Stromal cell of bone marrow (primary cell): ENCODE measurements at places on chromosomes 1 and 21.

DNA sequence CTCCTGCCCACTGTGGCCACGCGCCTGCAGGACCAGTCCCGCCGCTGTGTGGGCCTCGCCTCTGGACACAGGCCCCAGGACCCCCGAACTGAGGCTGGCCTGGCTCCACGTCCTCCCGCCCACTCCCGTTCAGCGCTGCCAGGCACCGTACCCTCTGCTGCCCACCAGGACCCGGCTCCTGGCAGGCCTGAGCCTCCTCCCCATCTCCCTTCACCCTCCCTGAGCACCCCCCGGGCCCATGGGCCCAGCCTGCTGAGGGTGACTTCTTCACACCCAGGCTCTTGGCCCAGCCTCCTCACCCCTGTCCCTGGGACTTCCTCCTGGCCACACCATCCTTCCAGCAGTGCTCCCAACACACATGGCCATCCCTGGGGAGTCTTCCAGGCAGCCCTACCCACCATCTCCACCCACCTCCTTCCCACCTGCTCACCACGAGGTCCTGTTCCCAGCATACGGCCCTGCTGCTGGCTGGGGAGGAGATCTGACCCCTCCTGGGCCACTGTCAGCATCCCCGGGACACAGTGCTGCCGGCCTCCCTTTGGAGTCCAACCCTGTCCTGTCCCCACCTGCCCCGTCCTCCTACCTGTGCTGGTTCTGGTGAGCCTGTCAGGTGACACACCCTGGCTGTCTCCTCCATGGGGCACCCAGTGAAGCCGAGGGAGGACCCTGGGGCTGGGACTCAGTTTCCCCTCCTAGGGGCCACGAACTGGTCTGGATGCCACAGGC is 53.7 kb downstream of the SLX9 start:
- no peak for DNase-seq

GRCh38 chr21:42321231-42321630 is 6.0 kb upstream of the TFF3 start:
- no peak for DNase-seq

DNA sequence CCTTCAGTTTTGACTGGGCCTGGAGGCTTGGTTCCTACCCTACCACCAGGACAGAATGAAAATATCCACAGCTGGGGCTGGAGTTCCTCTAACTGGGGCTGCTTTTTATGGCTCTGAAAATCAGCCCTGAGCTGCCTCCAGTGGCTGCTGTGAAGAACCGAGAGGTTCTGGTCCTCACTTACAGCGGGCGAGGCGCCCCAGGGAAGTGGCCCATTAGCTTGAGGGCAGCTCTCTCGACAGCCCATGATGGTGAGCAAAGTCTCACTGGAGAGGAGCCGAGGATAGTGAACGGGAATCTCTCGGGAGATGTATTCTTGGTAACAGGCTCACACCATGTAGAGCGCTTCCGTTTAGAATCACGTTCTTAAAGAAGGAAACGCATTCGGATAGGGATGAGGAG is 459.7 kb downstream of the KIF26B start:
- DNase-seq = no peak

DNA sequence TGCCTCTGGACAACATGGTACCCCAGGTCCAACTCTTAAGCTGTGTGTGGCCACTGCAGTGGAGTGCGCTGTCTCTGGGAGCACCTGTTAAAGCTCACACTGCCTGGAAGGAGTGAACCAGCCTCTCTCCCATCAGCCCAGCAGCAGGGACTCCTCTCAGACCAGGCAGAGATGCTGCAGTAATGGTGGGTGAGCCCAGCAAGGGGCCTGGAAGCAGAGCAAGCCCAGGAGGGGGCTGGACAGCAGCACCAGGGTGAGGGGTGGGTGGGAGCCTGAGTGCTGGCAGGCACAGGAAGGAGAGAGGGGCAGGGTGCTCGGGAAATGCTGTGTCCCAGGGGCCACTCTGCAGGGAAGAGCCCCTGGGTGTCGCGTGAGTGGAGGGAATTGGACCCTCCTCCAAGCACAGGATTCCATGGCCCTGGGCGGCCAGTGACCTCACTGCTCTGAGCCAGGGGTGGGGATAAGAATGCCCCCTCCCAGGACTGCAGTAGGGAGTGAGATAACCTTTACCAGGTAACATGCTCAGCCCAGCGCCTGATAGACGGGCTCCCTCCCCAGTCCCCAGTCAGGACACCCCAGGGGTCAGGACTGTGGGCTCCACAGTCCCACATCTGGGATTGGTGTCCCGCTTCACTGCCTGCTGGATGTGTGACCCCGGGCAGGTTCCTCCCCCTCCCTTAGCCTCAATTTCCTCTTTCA is 313.1 kb downstream of the MATN1 start:
- no peak for DNase-seq

DNA sequence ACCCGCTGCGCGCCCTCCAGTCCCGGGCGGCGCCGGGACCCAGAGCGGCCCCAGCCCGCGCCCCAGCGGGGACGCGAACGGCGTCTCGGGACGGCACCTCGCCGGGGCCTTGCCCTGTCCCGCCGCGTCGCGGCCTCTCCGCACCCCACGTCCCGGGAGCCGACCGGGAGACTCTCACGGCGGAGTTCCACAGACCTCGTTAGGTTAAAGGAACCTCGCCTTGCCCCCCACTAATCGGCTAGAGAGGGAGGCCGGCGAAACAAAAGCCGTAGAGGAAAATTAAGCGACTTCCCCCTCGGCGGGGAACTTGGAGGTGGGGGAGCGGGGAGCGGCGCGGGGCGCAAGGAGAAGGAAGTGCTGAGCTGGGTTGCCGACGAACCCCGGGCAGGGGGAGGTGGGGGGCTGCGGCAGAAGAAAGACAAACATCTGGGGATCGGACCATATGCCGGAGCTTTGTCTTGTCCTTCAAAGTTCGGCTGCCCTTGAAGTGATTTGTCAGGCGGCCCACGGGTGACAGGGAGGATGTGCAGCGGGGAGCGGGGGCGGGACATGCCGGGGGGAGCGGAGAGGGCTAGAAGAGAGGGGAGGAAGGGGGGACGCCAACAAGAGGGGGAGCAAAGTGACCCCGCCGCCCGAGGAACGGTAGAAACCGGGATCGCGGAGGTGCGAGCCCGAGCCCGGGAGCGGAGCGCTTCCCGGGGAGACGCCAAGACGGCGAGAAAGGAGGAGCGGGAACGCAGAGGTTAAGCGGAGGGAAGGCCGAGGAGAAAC is 120.0 kb upstream of the RRP15 start:
- no peak for DNase-seq

GRCh38 chr1:1121611-1122077 is 5.8 kb upstream of the C1orf159 start:
- DNase-seq = no peak

- peak; percentile 38 for DNase-seq
These were observed 15.5 kb upstream of the SLC2A5 start for GRCh38 chr1:9084906-9085305.

DNA sequence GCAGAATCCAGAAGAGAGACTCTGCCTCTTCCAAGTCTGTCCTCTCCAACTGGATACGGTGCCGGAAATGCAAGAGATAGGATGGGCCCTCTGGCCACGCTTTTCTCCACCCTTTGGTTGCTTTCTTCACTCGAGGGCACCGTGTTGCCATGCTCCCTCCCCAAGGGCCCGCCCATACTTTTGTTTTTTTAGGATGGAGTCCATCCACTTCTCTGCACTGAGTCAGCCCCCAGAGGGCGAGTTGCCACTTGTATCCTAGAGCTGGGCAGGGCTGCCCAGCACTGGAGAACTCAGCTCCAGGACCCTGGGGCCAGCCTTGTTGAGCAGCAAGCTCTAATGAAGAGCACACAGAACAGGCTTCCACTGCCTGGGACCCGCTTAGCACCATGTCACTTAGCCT is 25.5 kb downstream of the IFNGR2 start:
- DNase-seq = no peak
